ENCODE measurements at places on chromosomes 5 and 9.

DNA sequence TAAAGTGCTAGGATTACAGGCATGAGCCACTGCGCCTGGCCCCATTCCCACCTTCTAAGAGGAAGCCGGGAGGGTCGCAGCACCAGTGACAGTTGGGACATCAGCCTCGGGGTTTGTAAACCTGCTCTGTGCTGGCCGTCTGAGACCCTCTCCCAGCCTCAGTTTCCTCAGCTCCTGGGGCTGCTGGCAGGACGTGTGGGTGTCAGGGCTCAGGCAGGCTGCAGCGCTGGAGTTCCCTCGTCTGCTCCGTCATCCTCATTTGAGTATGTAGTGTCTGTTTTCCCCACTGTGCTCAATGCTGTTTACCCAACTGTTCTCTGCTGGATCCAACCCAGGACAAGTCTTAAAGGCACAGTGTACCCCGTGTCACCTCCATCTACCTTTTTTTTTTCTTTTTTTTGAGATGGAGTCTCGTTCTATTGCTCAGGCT, 2.0 kb upstream of the NINJ1 start:
- no peak for DNase-seq

DNA sequence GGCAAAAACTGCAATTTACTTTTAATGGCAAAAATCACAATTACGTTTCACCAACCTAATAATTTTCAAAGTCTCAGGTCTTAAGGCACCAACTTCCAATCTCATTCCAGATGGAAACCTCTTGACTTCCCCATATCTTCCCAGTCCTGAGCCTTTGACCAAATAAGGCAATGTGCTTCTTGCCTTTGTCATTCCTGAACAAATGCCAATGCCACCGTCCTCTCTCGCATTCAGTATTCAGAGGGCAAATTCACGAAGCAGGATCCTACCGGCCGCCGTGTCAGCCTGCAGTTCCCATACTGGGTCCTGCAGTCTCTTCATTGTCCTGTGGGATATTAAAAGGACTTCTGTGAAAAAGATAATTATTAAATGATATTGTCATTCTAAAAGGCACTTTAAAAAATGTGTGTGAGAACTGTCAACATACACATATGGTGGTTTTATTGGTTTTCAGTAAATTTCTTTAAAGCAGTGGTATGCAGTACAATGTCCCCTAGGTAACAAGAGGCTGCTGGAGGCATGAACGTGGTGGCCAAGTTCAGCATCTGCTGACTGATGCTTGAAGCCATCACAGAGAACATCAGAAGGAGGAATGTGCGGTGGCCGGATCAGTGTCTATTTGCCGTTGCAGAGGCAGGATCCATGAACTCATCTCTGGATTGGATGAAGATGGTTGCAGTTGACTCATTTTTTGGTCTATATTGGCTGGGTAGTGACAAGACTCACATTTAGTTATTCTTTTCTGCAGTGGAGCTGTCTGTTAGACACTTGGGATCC, 101.4 kb upstream of the IRX4 start:
- no peak for DNase-seq

- no peak for DNase-seq
These were observed 82.4 kb upstream of the NREP start for GRCh38 chr5:111839438-111839837.

GRCh38 chr5:54651482-54652076, 134.0 kb downstream of the SNX18 start:
- DNase-seq = no peak

DNA sequence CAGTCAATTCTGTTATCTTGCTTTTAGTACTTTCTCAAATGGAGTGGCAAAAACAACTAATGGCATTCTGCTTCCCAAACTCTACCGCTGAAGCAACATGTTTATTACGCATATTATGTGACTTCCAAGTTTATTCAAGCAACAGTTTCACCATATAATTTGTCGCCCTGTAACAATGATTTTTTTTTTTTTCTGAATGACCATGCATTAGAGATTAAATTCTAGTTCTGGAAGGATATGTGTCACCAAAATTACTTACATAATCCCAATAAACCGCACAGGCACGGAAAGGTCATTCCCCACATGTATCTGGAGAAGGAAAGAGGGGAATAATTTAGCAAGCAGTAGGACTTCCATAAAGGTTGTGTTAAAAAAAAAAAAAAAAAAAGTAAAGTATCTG, 691.8 kb downstream of the DNAH5 start:
- DNase-seq = no peak

DNA sequence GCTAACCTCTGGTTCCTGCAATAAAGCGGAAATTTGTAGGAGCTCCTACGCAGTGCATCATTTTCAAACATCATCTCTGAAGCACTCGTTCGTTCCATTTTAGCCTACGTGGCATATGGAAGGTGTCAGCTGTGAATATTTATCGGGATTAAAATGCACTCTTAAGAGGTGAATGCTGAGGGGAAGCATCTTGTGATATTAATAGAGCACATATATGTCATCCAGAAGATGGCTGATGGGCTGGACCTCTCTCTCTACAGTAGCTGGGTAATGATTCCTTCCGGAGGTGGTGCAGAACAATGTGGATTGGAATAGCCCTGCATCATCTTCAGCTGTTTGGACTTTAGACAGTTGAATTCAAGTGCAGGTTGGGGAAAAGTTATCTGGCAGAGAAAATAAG, 478.7 kb downstream of the DMAC1 start:
- peak; percentile 75 for DNase-seq

GRCh38 chr9:92486371-92486770, 4.1 kb upstream of the ASPN start:
- no peak for DNase-seq

DNA sequence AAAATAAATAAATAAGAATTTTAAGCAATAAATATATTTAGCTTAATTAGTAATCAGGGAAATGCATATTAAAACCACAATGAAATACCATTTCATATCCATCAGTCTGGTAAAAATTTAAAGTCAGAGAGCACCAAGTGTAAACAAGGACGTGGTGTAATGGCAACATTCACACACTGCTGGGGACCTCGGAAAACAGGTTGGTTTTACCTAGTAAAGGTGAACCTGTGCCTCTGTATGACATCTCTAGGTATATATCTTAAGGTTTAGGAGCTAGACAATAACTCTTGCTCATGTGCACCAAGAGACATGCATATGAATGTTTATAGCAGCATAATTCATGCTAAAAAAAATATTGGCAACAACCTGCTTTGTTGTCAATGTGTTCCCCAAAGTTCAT, 29.7 kb downstream of the FNBP1 start:
- no peak for DNase-seq

DNA sequence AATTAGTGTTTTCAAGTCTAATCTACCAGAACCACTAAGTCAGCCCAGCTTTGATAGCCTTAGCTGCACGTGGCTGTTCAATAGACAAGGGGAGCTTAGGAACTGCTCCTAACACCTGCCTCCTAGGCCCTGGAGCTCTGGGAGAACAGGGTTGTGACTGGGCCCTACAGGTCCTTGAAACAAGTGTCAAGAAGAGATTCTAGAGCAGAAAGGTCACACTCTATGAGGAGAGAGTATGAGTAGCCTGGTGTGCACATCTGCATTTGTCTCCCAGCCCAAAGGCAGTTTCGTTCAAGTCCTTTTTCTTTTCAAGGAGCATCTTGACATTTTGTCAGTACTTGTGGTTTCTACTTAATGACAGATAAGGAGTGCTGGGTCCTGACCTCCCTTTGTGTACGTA, 206.1 kb downstream of the PRELID2 start:
- no peak for DNase-seq

Data from NCI-H524 treated with DMSO at 0.1 percent for 48 hours (cell line).